ENCODE measurements at places on chromosomes 12 and 14. TPM values are rescaled to one million over a fixed set of nuclear protein-coding genes. Genes with fewer than 3 reads are reported as not detected.

The TAMALIN gene
- total RNA-seq, result 20.3 TPM

DNA sequence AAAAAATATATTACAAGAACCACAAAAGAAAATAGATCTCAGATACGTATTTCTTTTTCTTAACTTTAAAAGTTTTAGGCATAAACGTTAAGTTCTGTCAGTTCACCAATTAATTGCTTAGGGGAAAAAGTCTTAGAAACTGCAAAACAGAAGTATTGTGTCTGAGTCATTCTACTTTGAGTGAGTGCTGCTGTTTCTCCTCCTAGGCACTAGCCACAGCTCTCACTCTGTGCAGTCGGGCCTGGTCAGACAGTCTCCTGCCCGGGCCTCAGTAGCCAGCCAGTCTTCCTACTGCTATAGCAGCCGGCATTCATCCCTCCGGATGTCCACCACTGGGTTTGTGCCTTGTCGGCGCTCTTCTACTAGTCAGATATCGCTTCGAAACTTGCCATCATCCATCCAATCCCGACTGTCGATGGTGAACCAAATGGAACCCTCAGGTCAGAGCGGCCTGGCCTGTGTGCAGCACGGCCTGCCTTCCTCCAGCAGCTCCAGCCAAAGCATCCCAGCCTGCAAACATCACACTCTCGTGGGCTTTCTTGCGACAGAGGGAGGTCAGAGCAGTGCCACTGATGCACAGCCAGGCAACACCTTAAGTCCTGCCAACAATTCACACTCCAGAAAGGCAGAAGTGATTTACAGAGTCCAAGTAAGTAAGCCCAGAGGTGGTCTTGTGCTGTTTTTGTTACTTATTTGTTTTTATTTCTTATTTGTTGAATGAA is 201.3 kb downstream of the PCNX1 start:
- DNase-seq, result no peak

DNA sequence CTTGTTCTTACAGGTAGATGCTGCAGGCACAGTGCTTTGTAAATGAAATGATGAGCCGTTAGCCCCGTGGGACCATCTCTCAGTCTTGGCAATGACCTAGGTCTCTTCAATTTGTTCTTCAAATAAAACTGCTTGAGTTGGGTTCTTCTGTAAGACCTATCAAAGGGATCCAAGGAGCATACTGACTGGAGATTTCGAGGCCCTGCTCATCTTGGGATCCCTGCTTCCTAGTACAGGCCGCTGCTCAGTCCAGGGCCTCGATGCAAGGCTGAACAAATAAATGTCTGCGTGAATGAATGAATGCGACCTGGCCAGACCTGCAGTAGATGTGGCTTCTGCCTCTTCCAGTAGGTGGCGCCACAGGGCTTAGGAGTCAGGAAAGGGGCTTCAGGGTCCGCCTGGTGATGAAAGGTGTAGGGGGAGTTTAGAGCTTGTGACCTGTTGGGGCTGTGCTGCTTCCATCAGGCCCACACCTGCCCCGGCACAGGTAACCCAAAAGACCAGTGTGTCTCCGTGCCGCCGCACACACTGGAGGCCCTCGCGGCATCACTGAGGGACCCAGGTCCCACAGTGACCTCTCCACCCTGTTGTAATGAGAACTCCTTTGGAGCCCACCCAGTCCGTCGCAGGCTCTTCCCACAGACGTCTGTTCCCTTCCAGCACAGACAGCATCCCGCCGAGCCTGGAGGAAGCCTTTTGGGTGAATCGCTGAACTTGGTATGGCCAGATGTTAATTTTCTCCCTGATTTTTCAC is 4.4 kb downstream of the CACNA1C start:
- DNase-seq, result no peak

The CD27 gene
- not detected for total RNA-seq

The MMP17 gene
- total RNA-seq, result 0.73 TPM

GRCh38 chr14:88934351-88934806 is 109.9 kb downstream of the TTC8 start:
- no peak for DNase-seq

All from Right ventricle myocardium inferior (tissue), 1 donor.